CD4-positive, alpha-beta T cell treated with Interleukin-17A for 1 hour (primary cell): ENCODE measurements at places on chromosomes 5 and 9.

DNA sequence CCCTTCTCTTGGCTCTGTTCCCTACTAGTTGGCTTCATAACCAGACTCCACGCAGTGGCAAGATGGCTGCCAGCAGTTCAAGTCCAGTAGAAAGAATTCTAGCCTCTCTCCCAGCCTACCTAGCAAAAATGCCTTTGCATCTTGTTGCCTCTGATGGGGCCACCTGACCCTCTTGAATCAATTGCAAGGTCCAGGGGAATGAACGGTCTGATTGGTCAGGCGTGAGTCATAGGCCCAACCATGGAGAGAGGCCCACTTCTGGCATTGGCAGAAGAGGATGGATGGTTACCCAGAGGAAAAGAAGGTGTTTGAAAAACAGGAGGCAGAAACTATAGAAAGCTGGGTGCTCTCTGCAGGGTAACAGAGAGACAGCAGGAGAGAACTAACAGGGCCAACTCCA lies 622.6 kb downstream of the CCDC171 start:
- no peak for DNase-seq

GRCh38 chr5:161847941-161848391 lies at the start of gene GABRA1:
GABRA1 (plus strand) TSS chr5:161848120; CDS start chr5:161850811, 2,691 bp downstream.
- no peak for DNase-seq

- DNase-seq, result no peak
These were observed 146.3 kb upstream of the FSTL4 start for GRCh38 chr5:133758641-133759040.

GRCh38 chr5:3326841-3327232 lies 268.8 kb upstream of the IRX1 start:
- no peak for DNase-seq

DNA sequence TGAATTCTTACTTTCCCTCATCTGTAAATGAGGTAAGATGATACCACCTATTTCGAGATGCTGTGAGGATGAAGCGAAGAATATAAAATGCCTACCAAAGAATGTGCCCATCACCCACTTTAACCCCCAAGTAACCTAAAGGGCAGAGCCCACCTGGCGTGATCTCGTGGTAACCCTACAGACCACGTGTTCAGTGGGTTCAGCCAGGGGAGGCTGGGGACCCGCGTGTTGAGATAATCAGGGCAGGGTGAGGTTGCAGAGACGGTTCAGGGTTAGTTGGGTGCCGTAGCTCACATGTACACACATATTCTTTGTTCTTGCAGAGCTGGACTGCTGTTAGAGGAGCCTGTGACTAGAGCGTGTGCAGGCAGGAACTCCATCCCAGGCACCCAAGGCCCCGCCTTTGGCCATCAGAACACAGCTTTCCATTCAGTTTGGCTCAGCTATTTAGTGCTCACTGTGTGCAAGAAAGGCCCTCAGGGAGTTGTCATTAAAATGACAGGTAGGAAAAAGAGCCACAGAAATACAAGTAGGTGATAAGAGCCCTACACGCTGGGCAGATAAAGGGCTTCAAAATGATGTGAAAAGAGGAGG lies 56.5 kb upstream of the HAND1 start:
- DNase-seq, result no peak

DNA sequence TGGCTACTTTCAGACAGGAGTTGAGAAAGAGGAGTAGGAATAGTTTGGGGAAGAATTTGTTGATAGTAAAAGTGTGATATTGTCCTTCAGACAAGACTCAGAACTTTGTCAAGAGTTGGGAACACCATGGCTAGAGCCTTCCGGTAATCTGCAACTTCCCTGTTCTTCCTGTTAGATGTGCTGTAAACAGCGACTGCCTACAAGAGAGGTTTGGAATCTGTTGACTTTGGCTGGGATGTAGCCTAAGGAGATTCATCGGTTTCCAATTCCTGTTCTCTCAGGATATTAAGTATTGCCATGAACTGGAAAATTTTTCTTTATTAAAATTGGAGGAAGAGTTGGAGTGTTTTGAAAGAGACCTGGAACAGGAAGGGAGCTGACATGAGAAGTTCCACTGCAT lies 43.9 kb downstream of the ARHGAP26 start:
- DNase-seq, result no peak

DNA sequence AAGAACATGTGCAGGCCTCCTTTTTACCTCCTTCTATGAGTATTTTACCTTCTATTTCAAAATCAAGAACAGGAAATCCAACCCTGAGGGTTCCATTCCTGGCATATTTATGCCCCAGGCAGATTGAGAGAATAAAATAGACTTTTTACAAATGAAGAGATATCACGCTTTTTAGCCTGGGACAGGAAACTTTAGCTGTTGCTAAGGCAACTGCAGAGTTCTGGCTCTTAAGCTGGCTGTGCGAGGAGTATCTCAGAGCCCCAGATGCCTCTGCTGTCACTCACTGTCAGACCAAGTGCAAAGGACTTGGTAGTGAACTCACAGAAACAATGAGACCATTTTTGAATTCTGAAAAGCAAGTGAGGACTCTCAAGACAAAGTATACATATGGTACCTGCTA lies 69.5 kb upstream of the HSPB3 start:
- no peak for DNase-seq
